ENCODE measurements at places on chromosomes 5 and 9. TPM values are rescaled to one million over a fixed set of nuclear protein-coding genes. Genes with fewer than 3 reads are reported as not detected.

The KLF4 gene
- 36.0 TPM for total RNA-seq

The LCN2 gene
- total RNA-seq: not detected

The XRCC4 gene
- total RNA-seq: 11.4 TPM

The SLF1 gene
- total RNA-seq: 7.3 TPM

The AOPEP gene
- 16.5 TPM for total RNA-seq

The PAIP1 gene
- total RNA-seq: 58.8 TPM

The FOXD4 gene
- total RNA-seq: under 0.01 TPM

The FGD3 gene
- not detected for total RNA-seq

The LPAR1 gene
- 74.5 TPM for total RNA-seq

The IL5 gene
- not detected for total RNA-seq

The COL15A1 gene
- 6.8 TPM for total RNA-seq

The BTNL8 gene
- not detected for total RNA-seq

The PHAX gene
- total RNA-seq: 44.2 TPM

The SLC6A3 gene
- under 0.01 TPM for total RNA-seq

The ACTBL2 gene
- not detected for total RNA-seq

The MARCHF3 gene
- 10.6 TPM for total RNA-seq

The SPINK6 gene
- total RNA-seq: not detected

The PLAC8L1 gene
- total RNA-seq: 0.20 TPM

The IL3 gene
- total RNA-seq: not detected

The FAM221B gene
- not detected for total RNA-seq

The EQTN gene
- not detected for total RNA-seq

The OGN gene
- total RNA-seq: 4.0 TPM

The CDO1 gene
- total RNA-seq: 7.3 TPM

The OR4F3 gene
- total RNA-seq: 0.37 TPM

The NOXA1 gene
- 0.37 TPM for total RNA-seq

The ITGA1 gene
- total RNA-seq: 7.0 TPM

The BTNL9 gene
- total RNA-seq: not detected

The DUSP1 gene
- 96.8 TPM for total RNA-seq

The PCDHA4 gene
- total RNA-seq: under 0.01 TPM

The PCDHAC1 gene
- not detected for total RNA-seq

The RASGRF2 gene
- total RNA-seq: 0.37 TPM

The NR2F1-AS1 gene
- total RNA-seq: 3.1 TPM

The ARRDC3 gene
- 71.2 TPM for total RNA-seq

The TMEM252 gene
- not detected for total RNA-seq

The GARIN3 gene
- total RNA-seq: not detected

The PAX5 gene
- total RNA-seq: not detected

The SLCO4C1 gene
- under 0.01 TPM for total RNA-seq

The SLC23A1 gene
- total RNA-seq: not detected

The PRRX2 gene
- total RNA-seq: 21.3 TPM

The PCDHA8 gene
- total RNA-seq: not detected

The CD274 gene
- 1.8 TPM for total RNA-seq

The SAXO1 gene
- total RNA-seq: not detected

The ZNF366 gene
- not detected for total RNA-seq

The TRUB2 gene
- 21.7 TPM for total RNA-seq

The NFIB gene
- 57.3 TPM for total RNA-seq

The OR1Q1 gene
- not detected for total RNA-seq

The OBP2A gene
- not detected for total RNA-seq

The CCDC187 gene
- under 0.01 TPM for total RNA-seq

The FBP2 gene
- total RNA-seq: under 0.01 TPM

Data from subcutaneous preadipocyte (primary cell).